ENCODE measurements at places on chromosomes 7 and 10.

DNA sequence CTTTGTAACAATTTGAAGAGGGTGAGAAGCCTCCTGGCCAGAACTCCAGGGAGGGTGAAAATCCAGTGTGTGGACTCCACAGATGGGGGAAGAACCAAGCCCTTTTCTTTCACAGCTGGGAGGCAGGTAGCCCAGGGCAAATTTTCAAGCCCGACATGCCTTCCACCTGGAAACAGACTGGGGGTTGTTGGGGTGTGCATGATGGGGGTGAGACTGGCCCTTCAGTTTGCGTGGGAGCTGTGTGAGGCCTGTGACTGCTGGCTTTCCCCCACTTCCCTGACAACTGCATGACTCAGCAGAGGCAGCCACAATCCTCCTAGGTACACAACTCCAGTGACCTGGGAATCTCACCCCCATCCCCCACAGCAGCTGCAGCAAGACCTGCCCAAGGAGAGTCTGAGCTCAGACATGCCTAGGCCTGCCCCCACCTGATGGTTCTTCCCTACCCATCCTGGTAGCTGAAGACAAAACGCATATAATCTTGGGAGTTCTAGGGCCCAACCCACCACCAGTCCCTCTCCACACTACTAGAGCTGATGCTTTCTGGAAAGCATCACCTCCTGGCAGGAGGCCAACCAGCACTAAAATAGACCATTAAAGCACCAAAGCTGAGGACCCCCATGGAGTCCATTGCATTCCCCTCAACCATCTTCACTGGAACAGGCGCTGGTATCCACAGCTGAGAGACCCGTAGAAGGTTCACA, 445.4 kb downstream of the TFEC start:
- DNase-seq: no peak

GRCh38 chr7:20647036-20647435, 31.6 kb downstream of the ABCB5 start:
- no peak for DNase-seq

GRCh38 chr7:690478-691360, 35.8 kb upstream of the DNAAF5 start:
- no peak for DNase-seq

- DNase-seq: no peak
These were observed 2.5 kb downstream of the CHN2 start for GRCh38 chr7:29196971-29197595.

GRCh38 chr7:26083113-26083512, 68.9 kb upstream of the NFE2L3 start:
- DNase-seq: no peak

- no peak for DNase-seq
These were observed 546.7 kb upstream of the ADARB2 start for GRCh38 chr10:2284071-2284470.

- no peak for DNase-seq
These were observed 481 bp downstream of the SFTPA2 start for GRCh38 chr10:79559726-79560125.

DNA sequence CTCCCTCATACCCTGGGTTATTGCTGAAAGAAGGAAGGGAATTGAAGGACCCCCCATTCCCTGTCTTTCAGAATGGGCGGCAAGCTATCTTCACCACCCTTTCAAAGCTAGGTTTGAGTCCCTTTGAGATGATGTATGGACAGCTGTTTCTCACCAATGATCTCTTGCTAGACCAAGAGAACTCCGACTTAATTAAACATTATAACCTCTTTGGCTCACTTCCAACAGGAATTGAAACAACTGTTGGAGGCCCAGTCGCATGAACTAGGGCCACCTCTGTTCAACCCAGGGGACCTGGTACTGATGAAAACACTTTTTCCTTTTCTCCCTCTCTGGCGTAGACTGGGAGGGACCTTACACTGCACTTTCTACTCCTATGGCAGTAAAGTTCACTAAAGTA, 110.6 kb downstream of the ITGB8 start:
- DNase-seq: no peak

DNA sequence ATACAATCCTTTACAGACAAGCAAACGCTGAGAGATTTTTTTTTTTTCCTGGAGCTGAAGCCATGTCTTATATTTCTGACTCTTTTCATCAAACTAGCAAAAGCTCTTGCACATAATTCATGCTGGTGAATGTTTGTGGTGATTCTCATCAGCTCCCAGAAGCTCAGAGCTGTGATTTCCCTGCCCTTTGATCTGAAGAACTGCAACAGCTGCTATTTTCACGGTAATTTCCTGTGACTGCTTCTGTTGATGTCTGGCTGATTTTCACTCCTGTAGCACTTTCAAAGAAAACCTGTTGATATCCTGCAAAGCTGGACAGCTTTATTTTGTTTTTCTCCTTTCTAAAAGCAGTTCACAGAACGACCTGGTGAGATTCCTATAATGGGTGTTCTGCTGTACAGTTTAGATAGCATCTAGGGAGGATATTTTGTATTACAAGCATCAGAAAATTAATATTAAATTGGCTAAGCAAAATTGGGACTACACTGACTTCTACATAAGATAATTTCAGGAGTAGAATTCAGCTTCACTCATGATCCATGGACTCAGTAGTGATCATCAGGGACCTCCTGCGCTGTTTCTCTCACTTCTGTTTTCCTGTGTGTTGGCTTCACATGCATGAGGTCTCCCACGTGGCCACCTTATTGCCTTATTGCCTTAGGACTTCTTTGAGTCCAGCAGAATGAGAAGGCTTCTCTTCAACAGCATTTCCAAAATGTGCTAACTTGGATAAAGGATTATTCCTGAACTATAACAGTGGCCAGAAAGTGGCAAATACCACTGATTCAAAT, 1111.6 kb upstream of the SORCS1 start:
- DNase-seq: no peak

- DNase-seq: no peak
These were observed 280.5 kb downstream of the SFMBT2 start for GRCh38 chr10:7130191-7130911.

- no peak for DNase-seq
These were observed 28.4 kb upstream of the PTER start for GRCh38 chr10:16408379-16408778.

All from B cell (primary cell).